Inflammatory macrophage treated with lipopolysaccharide for 1 hour (primary cell): ENCODE measurements at places on chromosomes 3 and 15.

GRCh38 chr3:32442766-32443165 is 51.1 kb downstream of the CMTM7 start:
- DNase-seq = no peak

DNA sequence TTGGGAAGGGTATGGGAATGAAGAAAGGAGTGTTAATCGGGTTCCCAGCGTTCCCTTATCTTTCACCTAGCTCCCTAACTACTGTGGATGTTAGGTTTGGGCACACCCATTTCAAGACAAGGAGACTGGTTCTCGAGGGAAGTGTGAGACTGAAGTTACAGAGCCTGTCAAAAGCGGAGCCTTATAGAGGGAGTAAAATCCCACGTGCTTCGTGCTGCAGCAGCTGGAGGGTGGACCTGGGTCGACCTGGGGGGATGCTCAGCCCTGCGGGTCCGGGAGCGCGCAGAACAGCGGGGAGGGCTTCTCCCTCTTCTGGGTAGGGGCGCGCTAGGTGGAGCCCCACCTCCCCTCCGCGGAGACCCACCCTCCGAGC is 314 bp upstream of the TMED3 start:
- no peak for DNase-seq

GRCh38 chr3:186705882-186706780 is 11.0 kb upstream of the KNG1 start:
- DNase-seq = no peak

DNA sequence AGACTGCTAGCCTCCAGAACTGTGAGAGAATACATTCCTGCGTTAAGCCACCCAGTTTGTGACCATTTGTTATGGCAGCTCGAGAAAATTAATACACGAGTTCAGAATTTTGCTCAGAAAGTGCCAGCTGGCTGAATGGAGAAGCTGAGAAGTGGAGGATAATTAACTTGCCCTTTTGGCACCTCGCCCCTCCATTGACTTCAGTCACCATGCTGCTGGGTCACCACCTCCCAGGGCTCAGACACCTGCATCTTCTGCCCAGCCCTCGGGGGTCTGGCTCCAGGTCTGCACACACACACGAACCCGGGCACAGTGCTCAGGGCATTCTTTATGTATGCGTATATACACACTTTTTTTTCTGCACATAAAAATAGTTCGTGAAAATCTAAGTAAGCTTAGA is 32.0 kb downstream of the AMOTL2 start:
- DNase-seq = no peak

DNA sequence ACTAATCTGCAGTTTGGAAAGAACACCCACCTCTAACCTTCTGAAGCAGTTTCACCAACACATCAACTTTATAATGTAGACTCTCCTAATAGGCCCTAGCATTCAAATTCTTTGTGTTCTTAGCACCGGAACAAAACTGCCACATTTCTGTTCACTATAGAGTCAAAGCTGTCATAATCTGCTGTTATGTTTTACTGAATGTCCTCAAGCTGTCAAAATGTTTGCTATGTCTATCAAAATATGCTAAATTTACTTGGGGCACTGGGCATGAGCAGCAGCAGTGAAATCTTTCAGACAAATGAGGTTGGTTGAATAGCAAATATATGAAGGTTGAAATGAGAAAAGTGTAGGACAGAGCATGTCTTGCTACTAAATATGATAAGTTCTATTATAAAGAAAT is 1.9 kb downstream of the WDR49 start:
- DNase-seq = no peak

DNA sequence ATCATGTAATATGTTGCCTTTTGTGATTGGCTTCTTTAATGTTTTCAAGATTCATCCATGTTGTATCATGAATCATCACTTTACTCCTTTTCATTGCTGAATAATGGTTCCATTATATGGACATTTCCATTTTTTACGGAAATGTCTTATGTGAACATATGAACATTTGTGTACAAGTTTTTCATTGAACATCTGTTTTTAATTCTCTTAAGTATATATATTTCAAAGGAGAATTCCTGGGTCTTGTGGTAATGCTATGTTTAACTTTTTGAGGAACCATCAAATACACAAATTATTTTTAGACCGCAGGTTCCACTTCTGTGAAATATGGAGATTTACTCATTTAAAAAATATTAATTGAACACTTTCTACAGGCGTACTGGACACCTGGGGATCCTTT is 85.7 kb downstream of the ARIH1 start:
- no peak for DNase-seq

DNA sequence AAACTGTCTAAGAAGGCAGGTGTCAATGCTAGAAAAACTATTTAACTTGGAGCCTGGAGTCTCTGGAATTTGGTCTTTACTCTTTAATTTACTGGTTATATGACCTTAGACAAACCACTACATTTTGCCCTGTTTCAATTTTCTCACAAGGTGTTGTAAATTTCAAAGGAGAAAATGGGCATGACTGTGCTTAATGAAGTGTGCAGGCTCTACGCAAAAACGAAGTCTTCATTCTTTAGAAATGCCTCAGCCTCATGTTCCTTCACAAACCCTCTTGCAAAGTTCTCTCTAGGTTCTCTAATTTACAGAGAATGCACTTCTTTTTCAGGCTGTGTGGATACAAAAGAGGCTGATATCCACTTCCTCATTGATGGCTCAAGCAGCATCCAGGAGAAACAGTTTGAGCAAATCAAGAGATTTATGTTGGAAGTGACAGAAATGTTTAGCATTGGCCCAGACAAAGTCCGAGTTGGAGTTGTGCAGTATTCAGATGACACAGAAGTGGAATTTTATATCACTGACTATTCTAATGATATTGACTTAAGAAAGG is 39.1 kb downstream of the COL6A5 start:
- no peak for DNase-seq

DNA sequence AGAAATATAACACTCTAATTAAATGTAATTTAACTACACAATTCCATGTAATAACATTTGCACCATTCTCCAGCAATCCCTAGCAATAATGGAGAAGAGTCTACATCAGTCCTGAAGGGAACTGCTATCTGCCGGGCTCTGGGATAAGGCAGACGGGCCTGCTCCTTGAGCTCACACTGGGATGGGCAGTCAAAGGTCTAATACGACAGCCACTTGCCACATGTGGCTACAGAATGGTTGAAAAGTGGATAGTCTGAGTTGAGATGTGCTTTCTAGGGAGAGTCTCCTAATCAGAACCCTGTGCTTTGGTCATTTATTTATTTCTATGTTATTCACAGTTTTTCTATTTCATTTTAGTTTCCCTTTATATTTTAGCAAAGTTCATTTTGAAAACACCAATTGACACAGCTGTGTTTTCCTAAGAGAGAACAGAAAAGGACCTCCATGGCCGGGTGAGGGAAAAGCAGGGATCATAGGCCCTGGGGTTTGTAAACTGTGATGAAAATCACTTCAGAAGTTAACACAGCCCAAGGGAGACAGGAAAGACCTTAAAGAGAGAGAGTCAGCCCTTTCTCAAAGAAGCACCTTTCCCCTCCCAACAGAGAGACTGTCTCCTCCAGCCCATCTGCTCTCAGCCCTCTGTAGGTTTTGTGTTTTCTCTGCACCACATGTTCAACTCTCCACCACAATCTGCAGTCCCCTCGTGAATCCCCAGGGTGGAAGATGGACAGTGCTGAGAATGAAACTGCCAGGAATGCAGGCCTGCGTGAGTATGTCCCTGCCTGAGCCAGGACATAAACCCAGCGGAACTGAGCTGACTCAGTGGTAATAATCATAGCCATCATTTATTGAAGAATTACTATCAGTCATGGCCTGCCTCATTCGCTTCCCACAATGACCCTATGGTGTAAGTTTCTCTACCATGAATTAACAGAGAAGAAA is 11.6 kb downstream of the FSIP1 start:
- no peak for DNase-seq

DNA sequence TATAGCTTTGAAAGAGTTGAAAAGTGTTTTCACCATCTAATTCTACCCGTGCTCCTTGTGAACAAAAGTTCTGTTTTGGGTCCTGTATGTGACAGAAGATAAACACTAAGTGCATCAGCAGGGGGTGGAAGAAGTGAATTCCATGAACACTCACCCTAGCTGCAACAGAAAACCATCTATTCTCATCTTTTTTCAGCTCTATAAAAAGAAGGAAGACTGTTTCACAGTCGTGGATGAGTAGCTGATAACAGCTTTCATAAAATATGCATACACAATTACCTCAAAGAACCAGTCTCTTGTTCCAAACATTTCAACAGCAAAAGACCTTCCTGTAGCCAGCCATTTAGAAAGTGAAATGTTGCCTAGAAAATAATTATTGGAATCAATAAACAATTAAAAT is 281.7 kb upstream of the RASGRP1 start:
- no peak for DNase-seq

- DNase-seq = peak; percentile 63
Measured at GRCh38 chr15:45378149-45378912, at the start of gene GATM. Gene GATM, minus strand, starts transcription at chr15:45378544. Its CDS starts 91 bp downstream, at chr15:45378453.

- no peak for DNase-seq
Measured at GRCh38 chr3:24475925-24476324, 18.7 kb downstream of the THRB start.

DNA sequence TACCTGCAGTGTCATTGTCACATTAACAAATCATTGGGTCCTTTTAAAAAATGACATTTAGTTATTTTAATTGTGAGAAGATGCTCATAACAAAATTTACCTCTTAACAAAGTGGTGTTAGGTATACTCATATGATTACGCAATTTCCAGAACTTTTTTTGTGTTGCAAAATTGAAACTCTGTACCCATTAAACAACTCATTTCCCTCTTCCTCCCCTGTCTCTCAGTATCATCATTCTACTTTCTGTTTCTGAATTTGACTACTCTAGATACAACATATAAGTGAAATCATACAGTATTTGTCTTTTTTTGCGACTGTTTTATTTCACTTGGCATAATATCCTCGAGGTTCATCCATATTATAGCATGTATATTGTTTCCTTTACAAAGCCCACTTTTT is 58.7 kb upstream of the CHST2 start:
- DNase-seq = peak; percentile 39

DNA sequence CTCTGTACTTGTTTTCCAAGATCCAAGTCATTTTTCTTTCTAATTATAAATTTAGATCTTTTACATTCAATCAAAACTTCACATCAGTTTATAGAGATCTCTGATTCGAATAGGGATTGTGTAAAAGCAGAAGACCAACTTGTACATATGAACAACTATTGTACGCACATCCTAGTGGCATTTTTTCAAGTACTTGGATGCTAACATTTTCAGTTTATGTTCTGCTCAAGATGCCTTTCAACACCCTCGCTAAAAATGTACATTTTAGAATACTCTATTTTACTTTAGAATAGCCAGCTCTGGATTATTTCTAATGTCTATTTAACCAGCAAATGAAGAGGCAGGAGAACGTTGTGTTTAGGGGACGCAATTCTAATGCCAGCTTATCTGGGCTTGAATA is 340.7 kb downstream of the ROBO1 start:
- DNase-seq = no peak

- DNase-seq = no peak
Measured at GRCh38 chr3:158745551-158745950, 13.3 kb upstream of the RARRES1 start.

- no peak for DNase-seq
Measured at GRCh38 chr3:28467414-28467813, 118.8 kb upstream of the AZI2 start.

DNA sequence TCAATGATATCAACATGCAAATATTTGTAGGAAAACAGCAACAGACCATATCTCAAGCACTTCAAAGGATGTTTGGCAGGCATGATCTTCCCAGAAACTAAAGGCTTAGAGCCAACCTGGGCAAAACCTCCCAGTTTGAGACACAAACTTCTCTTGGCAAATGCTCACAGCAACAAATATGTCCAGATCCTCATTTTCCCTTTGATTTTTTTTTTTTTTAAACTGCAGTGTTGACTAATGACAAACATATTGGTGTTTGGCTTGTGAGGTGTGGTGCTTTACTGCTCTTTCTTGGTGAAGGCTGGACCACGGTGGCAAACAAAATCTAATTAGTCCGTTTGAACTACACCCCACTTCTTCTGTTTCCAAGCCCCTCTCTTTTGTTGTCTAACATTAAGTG is 87.2 kb downstream of the EBLN2 start:
- DNase-seq = no peak

- no peak for DNase-seq
Measured at GRCh38 chr3:26668171-26668570, 45.6 kb downstream of the LRRC3B start.

GRCh38 chr15:101499863-101500713 is 10.6 kb upstream of the PCSK6 start:
- DNase-seq = peak; percentile 9

DNA sequence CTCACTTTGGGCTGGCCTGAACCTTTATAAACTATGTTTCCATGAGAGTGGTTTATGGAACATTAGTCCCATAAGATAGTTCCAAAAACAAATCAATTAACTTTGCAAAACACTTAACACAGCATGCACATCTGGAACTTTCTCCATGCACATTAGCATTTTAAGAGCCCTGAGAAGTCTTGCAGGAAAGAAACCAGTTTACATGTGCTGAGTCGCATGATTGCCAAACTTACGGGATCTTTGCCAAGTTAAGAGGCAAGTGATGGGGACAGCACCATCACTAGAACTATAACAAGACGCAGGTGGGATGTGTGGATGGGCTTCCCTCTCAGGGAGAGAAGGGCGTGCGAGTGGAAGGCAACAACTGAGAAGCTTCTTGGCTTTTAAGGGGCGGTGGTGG is 20.7 kb downstream of the ADAMTS9 start:
- DNase-seq = no peak

- no peak for DNase-seq
Measured at GRCh38 chr15:43534897-43535296, 17.5 kb downstream of the MAP1A start.

DNA sequence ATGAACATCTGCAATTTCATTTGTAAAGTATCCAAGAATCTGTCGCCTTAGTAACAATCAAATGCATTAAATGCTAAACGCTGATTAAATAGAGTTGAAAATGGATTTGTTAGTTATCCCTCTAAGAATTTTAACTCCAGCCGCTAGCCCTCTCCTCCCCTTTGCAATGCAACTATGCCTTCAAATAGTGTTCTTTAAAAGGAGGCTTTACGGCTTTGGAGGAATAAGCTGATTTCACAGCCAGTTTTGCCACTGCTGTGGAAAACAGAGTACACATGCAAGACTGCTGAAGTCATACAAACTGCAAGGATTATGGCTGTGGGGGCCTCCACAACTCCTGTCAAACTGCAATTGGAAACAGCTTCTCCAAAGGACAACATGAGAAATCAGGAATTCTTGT is 89.2 kb downstream of the CERS3 start:
- no peak for DNase-seq

DNA sequence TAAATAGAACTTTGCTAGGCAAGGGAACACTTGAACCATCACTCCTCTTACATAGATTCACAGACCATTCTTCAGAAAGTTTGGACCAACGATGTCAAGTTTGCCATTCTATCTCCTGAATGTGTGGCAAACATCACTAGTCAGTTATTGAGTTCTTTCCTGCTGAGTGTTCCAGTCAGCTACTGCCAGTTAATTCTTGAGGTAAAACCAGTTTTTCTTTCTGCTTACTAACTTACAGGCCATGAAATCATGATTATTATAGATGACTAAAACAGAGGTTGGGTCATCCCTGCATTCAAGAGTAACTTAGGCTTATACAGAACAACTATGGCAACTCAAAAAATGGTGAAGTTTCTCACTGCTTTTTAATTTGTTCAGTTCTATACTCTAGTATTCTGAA is 88.2 kb downstream of the AP4E1 start:
- DNase-seq = no peak

GRCh38 chr3:49019941-49020329 is 1.6 kb upstream of the DALRD3 start:
- peak; percentile 86 for DNase-seq

- DNase-seq = no peak
Measured at GRCh38 chr3:49718858-49719213, 648 bp downstream of the AMIGO3 start.
